ENCODE measurements at places on chromosomes 7 and 10.

DNA sequence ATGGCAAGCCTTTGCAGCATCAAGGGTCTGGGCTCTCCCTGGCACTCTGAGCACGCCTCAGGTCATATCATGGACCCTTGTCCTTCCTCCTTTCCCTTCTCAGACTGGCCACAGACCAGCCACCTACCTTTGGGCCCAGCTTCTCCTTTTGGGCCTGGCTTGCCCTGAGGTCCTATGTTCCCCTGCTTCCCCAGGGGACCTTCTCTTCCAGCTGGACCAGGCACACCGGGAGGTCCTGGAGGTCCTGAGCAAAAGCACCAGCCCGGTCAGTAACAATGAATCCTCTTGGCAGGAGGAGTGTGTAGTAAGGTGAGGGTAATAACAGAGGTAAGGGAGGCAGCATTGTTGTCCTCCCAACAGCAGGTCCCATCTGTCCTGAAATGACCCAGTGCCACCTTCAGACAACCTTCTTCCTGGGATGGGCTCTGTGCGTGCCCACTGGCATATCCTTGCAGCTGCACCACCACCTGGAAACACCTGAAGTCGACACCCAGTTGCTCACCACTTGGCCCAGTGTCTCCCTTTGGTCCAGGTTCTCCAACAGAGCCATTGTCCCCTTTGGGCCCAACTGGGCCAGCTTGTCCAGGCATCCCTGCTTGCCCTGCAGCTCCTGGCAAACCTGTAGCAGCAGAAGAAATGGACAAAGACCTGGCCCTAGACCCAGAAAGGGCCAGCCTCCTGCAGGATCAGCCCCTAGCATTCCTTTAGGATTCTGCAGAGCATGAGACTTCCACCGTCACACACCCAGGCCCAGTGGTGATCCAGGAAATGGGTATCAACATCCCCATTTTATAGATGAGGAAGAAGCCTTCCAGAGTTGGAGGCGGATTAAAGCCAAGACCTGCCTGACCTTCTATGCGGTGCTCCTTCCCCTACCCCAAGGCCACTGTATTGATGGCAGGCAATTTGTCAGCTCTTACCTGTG, 6.4 kb downstream of the SFTPD start:
- DNase-seq, result no peak

GRCh38 chr10:126661356-126661755, 9.1 kb downstream of the C10orf90 start:
- DNase-seq, result no peak

- DNase-seq, result no peak
These were observed 110.7 kb downstream of the RNF32 start for GRCh38 chr7:156751319-156751718.

DNA sequence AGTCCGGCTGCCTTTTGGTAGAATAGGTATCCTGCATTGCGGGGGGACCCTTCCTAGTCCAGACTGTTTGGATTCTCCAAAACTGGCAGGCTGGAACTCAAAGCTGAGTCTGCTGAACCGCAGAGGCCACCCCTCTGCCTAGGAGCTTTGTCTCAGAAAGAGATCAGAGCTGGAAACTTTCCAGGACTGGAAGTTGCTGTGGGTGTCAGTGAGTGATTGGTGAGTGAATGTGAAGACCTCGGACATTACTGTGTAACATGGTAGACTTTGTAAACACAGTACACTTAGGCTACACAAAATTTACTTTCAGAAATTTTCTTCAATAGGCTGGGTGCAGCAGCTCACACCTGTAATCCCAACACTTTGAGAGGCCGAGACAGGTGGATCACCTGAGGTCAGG, 103.8 kb downstream of the DNAJC1 start:
- no peak for DNase-seq

- no peak for DNase-seq
These were observed 454.0 kb upstream of the SORCS1 start for GRCh38 chr10:107618504-107618994.
